ENCODE measurements at places on chromosomes 2 and 18. TPM values are rescaled to one million over a fixed set of nuclear protein-coding genes. Genes with fewer than 3 reads are reported as not detected.

Gene HNMT
- polyA plus RNA-seq: 65.0 TPM

Gene REG3G
- not detected for polyA plus RNA-seq

Gene POTEI
- polyA plus RNA-seq: 0.16 TPM

Gene MDH1B
- 11.8 TPM for polyA plus RNA-seq

Gene BIRC6
- 74.4 TPM for polyA plus RNA-seq

Gene MRO
- 3.1 TPM for polyA plus RNA-seq

Gene SLC8A1
- 68.8 TPM for polyA plus RNA-seq

Gene THAP4
- polyA plus RNA-seq: 68.4 TPM

Gene LRP1B
- 0.78 TPM for polyA plus RNA-seq

Gene DSEL
- polyA plus RNA-seq: 22.5 TPM

Gene TUBB8B
- polyA plus RNA-seq: 1.3 TPM

Gene ATP8B1
- polyA plus RNA-seq: 23.5 TPM

Gene KIAA2012
- polyA plus RNA-seq: 0.11 TPM

Gene ST8SIA5
- polyA plus RNA-seq: 1.1 TPM

Gene MYO1B
- 104 TPM for polyA plus RNA-seq

Gene KHK
- 62.8 TPM for polyA plus RNA-seq

Gene SLC5A7
- 0.76 TPM for polyA plus RNA-seq

Gene ASB18
- not detected for polyA plus RNA-seq

Gene GAREM2
- 8.3 TPM for polyA plus RNA-seq

Gene ZNF514
- polyA plus RNA-seq: 41.9 TPM

Gene UGT1A7
- polyA plus RNA-seq: not detected

Gene CAVIN2
- polyA plus RNA-seq: 42.6 TPM

Gene XIRP2
- polyA plus RNA-seq: 0.20 TPM

Gene NAPG
- polyA plus RNA-seq: 23.0 TPM

Gene DCC
- 4.0 TPM for polyA plus RNA-seq

Gene IL1F10
- polyA plus RNA-seq: not detected

Gene EMILIN1
- 102 TPM for polyA plus RNA-seq

Gene STARD6
- polyA plus RNA-seq: 0.51 TPM

Gene PPP1R1C
- 2.6 TPM for polyA plus RNA-seq

Gene M1AP
- 0.75 TPM for polyA plus RNA-seq

Gene CYP26B1
- polyA plus RNA-seq: 16.5 TPM

Gene CEBPZOS
- 44.7 TPM for polyA plus RNA-seq

Gene RUFY4
- polyA plus RNA-seq: 0.36 TPM

Gene CPLX4
- 0.22 TPM for polyA plus RNA-seq

Gene TDRD15
- 0.04 TPM for polyA plus RNA-seq

Gene TLX2
- 0.13 TPM for polyA plus RNA-seq

Gene DCDC2C
- not detected for polyA plus RNA-seq

Gene RTKN
- 77.2 TPM for polyA plus RNA-seq

Gene FBXO15
- polyA plus RNA-seq: 3.3 TPM

Gene ANKRD30BL
- polyA plus RNA-seq: 0.78 TPM

Gene SCYGR4
- 0.09 TPM for polyA plus RNA-seq

Gene PAIP2B
- polyA plus RNA-seq: 20.8 TPM

Gene CNTNAP5
- polyA plus RNA-seq: not detected

Gene ZBTB7C
- polyA plus RNA-seq: 16.8 TPM

Gene SLC30A3
- polyA plus RNA-seq: 10.8 TPM

Gene LCT
- not detected for polyA plus RNA-seq

Gene GKN1
- polyA plus RNA-seq: not detected

Gene CTLA4
- polyA plus RNA-seq: not detected

Gene LRRC30
- polyA plus RNA-seq: 0.11 TPM

Gene TTC21B
- 25.3 TPM for polyA plus RNA-seq

Gene COL4A3
- polyA plus RNA-seq: 70.7 TPM

Gene ANO7
- 2.1 TPM for polyA plus RNA-seq

Gene BBS5
- polyA plus RNA-seq: 16.9 TPM

Gene AOX1
- polyA plus RNA-seq: 2.3 TPM

All from renal pelvis (tissue), 12 donors.